ENCODE measurements at places on chromosomes 11 and 22.

DNA sequence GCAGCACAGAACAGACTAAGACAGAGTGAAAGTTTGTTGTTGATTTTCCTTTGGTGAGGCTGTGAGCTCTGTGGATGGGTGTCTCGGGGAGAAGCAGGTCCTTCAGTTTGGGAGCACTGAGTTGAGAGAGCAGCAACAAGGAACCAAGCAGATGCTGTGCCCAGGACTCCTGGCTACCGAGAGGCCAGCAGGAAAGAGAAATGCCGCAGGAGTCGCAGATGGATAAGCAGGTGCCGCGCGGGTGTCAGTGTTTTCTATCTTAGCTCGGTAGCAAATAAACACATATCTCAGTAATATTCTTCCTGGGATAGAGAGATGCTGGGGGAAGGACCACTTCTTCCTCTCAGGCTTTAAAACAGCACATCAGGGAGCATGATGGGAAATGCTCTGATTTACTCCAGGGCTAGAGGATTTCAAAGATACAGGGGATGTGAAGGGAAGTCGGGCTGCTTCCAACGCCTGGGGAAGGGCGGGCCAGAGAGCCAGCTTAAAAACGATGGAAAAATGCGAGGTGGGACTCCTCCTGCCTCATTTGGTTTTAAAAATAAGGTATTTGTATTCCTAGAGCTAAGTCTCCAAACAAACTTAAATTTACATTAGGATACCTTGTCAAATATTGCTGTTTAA lies 470.7 kb upstream of the B3GAT1 start:
- no peak for DNase-seq

DNA sequence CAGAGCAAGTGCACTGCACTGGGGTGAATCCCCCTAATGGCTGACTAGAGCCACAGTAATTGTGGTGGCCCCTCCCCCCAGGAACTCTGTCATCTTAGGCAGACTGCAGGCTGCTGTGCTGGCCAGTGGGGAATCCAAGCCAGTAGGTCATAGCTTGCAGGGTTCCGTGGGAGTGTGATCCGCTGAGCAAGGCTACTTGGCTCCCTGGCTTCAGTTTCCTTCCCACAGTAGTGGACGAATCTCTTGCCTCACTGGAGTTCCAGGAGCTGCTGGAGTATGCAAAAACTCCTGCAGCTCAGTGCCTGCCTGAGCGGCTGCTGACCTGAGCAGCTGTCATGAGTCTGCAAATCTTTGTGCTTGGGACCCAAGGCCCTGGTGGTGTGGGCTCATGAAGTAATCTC lies 13.2 kb downstream of the OOSP3 start:
- no peak for DNase-seq

- peak; percentile 38 for DNase-seq
These were observed at the start of gene SCUBE1 for GRCh38 chr22:43343262-43343669. TSS of gene SCUBE1 (minus strand) at chr22:43343372. CDS start at chr22:43343261, 111 bp downstream.

DNA sequence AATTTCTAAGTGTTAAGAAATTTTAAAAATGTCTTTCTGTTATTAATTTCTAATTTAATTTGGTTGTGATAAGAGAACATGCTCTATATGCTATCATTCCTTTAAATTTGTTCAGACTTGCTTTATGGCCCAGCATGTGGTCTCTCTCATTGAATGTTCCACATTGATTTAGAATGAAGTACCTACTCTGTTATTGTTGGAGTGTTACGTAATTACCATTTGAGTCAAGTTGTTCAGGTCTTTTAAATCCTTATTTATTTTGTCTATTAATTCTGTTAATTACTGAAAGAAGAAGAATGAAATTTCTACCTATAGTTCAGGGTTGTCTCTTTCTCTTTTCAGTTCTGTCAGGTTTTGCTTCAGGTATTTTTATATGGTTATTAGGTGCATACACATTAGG lies 57.0 kb downstream of the PRMT3 start:
- DNase-seq, result no peak

DNA sequence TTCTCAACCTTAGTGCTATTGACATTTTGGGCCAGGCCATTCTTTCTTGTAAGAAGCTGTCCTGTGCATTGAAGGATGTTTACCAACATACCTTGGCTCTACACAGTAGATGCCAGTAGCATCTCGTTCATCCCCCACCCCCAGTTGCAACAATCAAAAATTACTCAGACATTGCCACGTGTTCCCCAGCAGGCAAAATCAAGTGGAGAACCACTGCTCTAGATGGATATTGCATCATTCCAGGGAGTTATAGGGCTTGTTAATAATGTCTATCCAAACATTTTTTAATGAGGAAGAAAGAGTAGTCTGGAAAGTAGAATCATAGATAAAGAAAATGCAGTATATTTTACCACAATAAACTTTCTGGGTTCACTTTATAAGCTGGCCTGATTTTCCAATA lies 64.1 kb downstream of the PRMT3 start:
- DNase-seq, result no peak

- no peak for DNase-seq
These were observed 240.5 kb upstream of the API5 start for GRCh38 chr11:43071338-43071737.

DNA sequence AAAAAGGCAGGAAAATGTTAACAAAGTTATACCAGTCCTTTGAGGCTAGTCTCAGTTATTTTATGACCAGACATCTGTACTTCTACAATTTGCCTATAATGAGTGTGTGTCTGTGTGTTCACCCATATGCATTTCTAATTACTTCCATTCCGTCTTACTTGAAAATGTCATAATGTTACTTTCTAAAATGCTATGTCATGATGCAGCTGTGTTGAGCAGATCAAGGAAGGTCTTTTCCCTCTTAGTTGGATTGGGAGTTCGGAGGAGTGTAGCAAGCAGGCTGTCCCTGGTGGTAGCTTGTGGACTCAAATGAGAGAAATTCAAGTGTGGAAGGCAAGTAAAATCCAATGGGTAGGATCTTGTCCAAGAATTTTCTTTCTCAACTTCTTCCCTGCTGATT lies 3.0 kb downstream of the SNX19 start:
- DNase-seq, result no peak

DNA sequence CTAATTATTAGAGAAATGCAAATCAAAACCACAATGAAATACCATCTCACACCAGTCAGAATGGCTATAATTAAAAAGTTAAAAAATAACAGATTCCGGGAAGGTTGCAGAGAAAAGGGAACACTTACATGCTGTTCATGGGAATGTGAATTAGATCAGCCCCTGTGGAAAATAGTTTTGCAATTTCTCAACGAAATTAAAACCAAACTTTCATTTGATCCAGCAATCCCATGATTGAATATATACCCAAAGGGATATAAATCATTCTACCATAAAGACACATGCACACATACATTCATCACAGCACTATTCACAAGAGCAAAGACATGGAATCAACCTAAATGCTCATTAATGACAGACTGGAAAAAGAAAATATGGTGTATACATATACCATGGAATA lies 32.5 kb downstream of the NOX4 start:
- no peak for DNase-seq

DNA sequence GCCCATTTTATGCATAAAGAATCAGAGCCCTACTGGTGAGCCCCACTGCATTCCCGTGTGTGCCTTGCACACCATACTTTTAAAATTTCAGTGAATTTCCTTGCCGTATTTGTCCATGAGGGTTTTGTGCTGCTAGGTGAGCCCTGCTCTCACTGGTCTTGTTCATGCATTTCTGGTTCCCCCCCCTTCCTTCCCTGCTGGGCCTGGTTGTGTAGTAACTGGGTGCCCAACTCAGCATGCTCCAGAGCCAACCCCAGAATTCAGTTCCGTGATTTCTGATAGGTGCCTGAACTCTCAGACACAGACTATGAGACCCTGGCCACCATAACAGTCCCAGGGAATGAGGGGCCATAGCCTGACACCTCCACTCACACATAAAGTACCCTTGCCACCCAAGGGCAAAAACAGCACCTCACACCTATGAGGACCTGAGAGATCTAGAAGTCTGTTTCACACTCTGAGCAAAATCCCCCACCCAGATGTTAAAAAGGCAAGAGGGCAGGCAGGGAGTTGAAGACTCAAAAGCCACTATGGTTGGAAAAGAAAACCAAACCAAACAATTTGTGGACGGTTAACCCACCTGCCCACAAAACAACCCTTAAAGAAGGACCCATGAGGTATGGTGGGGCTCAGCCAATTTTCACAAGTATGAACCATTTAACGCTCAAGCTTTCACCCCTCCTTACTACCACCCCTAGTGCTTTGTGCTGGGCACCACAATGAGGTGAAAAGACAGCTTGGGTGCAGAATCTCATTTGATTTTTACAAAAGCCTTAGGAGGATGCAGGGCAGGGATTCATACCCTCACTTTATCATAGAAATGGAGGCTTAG lies 16.8 kb upstream of the IL10RA start:
- no peak for DNase-seq

GRCh38 chr11:72230764-72231365 lies 6.3 kb downstream of the INPPL1 start:
- no peak for DNase-seq

- no peak for DNase-seq
These were observed 61.0 kb downstream of the ISX start for GRCh38 chr22:35126993-35127392.

- peak; percentile 50 for DNase-seq
These were observed 63.7 kb downstream of the MACROD1 start for GRCh38 chr11:64102005-64102738.

DNA sequence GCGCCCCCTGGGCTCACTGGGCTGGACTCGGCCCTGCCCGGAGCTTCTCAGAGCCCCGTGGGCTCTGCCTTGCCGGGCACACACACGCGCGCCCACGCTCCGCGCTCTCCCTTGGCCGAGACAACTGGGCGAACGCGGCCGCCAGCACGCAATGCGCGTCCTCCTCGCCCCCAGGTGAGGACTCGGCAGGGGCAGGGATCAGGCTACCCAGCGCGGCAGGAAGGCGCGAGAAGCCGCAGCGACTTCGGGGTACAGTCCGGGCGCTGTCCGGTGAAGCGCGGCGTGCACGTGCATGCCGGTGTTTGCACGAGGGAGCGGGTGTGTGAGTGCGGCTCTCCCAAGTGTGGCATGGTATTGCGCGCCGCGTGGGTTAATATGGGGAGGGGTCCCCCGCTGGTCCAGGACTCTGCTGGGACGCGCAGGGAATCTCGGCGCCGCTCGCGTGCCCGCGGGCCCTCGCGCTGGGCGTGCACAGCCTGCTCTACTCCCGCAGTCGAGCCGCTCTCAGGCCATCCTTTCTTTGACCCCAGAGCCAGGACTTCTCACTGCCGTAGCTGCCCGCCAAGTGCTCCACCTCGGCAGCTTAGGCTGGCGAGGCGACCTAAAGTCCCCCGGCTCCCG lies 5.4 kb downstream of the WNT7B start:
- DNase-seq, result no peak

GRCh38 chr11:75280770-75281468 lies 40.3 kb downstream of the TPBGL start:
- no peak for DNase-seq
